CD4-positive, alpha-beta T cell treated with Interleukin-17A for 1 hour (primary cell): ENCODE measurements at places on chromosomes 16 and 17.

DNA sequence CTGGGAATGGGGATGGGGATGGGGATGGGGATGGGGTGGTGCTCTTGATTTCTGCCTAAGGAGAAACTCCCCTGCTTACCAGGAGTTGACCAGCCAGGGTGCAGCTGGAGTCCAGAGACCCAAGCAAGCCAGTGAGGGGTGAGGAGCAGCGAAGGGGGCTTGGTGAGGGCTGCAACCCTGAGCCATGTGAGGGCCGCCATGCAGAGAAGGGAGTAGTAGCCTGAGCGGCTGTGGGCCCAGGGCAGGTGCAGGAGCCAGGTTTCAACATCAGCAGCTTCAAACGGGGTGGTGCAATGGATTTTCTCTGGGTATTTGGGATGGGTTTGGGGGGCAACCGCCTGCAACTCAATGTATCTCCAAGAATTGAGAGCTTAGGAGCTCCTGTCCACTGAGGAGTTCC, 35.2 kb downstream of the COX4I1 start:
- no peak for DNase-seq

DNA sequence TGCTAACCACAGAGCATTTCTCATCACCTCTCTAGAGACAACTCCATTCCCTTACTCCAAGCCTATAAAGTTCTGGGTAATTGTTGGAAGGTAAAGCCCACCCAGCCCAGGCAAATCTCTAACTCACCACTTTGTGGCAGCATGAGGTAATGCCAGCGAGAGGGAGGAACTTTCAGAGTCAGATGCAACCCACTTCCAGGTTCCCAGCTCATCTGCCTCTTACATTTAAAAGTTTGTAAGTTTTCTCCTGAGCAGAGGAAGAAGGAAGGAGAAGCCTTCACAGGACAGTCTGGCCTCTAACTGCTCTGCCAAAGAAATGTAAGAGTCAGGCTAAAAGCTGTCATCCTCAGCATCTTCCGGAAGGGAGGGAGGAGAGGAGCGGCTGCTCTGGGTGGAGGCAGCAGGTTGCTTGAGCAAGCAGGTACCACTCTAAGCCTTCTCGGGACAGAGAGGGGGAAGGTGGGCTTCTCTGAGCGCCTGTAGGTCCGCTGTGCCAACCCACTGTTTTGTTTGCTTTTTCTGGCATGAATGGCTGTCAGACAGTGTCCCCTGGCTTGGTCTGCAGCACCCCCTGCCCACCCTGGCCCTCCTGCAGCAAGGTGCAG, 1.0 kb downstream of the ZNF319 start:
- peak; percentile 51 for DNase-seq

- no peak for DNase-seq
Measured at GRCh38 chr17:63925615-63926014, 6.5 kb downstream of the CD79B start.

DNA sequence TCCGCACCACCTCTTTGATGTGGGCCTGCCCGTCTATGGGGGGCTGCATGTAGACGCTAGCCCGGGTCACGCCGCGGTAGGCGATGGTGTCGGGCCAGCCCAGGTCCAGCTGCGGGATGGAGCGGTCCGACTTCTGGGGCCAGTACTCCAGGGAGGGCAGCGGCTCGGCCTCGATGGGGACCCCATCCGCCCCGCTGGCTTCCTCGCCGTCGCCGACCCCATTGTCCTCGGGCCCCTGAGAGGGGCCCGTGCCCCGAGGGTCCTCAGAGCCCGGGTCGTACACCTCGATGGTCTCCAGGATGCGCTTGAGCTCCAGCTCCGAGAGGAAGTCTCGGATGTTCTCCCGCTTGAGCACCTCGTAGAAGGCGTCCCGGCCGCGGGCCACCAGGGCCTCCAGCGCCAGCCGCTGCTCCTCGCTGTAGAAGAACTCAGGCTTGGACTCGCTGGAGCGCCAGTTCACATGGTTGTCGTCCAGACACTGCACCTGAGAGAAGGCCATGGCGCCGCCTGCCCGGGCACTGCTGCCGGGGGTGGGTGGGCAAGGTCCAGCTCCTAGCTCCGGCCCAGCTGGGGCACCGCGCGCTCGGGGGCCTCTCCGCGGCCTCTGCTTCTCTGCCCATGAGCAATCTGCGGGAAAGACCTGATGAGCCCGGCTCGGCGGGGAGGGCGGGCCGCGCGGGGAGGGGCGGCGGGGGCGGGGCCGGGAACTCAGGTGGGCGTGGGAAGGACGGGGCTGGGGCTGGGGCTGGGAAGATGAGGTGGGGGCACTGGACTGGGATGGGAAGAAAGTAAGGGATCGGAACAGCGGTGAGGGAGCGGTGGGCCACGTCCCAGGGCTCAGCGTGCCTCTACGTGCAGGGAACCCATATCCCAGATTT, 782 bp downstream of the FAM83G start:
- DNase-seq: no peak

- DNase-seq: no peak
Measured at GRCh38 chr16:25063102-25063501, 47.9 kb upstream of the ARHGAP17 start.

GRCh38 chr16:6157806-6158205, 1060.2 kb upstream of the EEF2KMT start:
- DNase-seq: no peak

- DNase-seq: no peak
Measured at GRCh38 chr17:41937970-41938954, 7.8 kb downstream of the ODAD4 start.

DNA sequence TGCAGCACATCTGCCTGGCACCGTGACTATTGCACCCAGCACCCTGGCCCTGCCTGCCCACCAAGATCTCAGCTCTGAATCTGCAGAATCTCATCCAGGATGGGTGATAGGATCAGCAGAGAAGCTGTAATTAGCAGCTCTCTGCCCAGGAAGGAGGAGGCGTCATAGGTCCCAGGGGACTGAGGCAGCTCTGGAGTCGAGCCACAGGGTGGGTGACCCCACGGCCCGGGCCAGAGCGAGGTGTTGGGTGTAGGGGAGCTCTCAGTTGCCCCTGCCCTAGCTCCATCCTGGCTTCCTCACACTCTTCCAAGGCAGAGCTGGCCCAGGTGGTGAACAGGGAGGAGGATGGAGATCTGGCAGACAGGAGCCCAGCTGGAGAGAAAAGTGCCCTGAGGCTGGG, 18.2 kb upstream of the FAM83G start:
- no peak for DNase-seq

DNA sequence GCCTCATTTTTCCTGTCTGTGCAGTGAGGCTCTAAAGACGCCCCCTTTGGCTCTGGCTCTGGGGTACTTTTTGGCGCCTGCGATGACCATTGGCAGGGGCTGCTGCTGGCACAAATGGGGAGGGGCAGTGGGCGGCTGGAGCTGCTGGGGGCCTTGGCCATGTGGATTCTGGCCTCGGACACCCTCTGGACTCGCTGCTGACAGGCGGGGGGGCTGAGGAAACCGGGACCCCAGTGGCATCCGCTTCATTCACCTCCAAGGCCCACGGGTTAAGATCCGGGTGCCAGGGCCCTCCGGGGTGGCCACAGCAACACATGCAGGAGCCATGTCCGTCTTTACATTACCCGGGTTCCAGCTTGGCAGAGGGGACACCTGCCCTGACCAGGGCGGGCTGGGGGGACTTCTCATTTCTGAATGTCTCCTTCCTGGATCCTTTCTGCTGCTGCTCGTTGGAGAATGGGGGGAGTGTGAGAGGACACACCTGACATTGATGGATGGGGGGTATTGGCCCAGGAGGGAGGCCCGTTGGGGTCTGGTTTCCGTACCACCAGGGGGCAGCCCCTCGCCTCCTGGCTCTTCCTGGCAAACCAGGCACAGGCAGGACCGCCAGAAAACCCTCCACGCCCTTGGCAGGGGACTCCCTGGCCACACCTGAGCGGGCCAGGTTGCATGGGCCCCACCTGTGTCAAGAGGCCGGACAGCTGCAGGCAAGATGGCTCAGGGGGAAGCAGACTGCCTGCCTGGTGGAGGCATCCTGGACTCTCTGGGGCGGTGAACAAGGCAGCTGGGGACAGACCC, 21.8 kb downstream of the GSE1 start:
- DNase-seq: no peak

GRCh38 chr16:66516808-66517585, 32.9 kb downstream of the TK2 start:
- DNase-seq: peak; percentile 89

- no peak for DNase-seq
Measured at GRCh38 chr17:65008882-65009281, 47.7 kb downstream of the GNA13 start.

DNA sequence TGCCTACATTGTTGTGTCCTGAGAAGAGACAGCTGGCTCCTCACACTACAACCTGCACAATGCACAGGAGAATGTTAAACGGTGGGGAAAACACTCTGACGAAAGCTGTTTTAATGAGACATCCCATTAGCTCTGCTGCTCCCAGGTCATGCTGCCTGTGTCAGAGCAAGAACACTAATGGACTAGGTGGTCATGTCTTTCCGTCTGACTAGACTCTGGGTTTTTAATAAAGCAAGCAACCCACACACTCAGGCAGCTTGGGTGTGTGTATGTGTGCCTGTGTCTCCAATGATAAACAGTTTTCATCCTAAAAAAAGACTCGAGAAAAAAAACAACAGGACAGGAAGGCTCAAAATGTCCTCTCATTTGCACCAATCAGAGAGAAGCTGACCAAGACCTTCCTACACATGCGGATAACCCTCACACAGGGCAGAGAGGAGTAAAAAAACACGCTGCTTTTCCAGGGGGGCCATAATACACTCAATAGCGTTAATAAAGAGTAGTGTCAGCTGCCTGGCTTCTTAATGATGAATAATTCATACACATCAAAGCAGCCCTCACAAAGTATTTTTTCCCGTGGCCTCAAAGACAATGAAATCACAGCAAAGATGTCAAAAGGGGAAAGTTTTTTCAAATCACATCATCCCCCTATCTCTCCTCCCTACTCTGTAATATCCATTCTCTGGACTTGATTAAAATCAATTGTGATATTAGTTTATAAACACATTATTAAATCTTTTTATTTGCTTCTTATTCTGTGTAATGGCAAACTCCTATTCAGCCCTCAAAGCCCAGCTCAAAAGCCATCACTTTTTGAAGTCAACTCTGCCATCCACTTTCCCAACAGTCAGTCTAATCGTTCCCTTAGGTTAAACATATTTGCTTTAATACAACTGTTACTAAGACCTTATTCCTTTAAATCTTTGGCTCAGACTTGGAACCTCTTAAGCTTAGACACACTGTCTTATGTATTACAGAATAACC, 244.2 kb upstream of the CDH11 start:
- no peak for DNase-seq

DNA sequence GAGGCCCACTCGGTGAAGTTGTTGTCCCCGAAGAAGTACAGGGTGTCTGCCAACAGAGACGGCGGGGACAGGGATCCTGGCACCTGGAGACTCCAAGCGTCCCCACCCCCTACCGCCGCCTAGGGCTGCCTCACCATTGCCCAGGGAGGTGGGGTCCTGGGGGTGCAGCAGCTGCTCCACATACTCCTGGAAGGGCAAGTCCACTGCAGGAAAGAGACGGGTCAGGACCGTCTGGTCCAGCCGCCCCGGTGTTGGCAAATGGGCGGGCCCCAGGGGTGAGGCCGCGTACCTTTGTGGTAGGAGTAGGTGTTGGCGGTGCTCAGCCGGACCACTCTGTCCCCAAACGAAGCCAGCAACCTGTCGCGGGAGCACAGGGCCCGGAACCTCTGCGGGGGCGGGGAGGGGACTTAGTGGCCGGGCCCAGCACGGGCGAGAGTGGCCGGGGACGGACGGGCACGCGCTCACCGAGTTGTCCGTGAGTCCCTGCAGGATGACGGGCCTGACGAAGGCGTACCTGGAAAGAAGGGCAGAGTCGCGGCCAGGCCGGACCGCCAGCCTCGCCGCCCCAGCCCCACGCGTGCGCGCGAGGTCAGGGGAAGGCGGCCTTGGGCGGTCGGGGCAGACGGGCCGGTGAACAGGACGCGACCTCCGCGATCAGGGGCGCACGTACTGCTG, 601 bp downstream of the JMJD8 start:
- DNase-seq: no peak

- DNase-seq: no peak
Measured at GRCh38 chr16:16908077-16908476, 529.1 kb downstream of the NPIPA7 start.

- no peak for DNase-seq
Measured at GRCh38 chr17:29731589-29731929, 108.8 kb upstream of the CORO6 start.

- DNase-seq: peak; percentile 78
Measured at GRCh38 chr16:56262148-56262547, 70.9 kb downstream of the GNAO1 start.

GRCh38 chr16:79601931-79602627, 1.5 kb upstream of the MAF start:
- DNase-seq: peak; percentile 90

GRCh38 chr17:77721846-77722160, 236.7 kb upstream of the TNRC6C start:
- no peak for DNase-seq

GRCh38 chr17:751269-752001, 629 bp downstream of the GEMIN4 start:
- DNase-seq: peak; percentile 57

DNA sequence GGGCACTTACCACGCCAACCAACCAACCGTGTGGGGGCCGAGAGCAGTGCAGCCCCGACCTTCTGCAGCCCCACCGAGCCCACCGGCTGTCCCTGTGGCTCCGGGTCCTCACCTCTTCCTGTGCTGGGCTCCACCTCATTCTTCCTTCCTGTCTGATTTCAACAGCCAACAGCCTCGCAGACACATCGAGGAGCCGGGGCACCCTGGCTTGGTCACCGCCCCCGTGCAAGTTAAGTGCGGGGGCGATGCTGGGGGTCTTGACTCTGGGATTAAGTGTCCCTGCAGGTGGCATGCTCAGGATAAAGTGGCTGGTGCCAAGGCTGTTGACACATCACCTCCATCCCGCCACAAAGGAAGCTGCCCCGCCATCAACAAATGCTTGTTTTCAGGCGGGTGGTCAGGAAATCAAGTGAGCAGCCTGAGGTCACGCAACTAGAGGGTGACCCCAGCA, at the start of gene NLRC3:
NLRC3 (minus strand) TSS at position 102 of the 451 bp plus-strand sequence. CDS start 12,367 bp downstream, outside the sequence.
- DNase-seq: peak; percentile 60

GRCh38 chr17:44919411-44919810, 4.1 kb upstream of the GFAP start:
- DNase-seq: no peak

DNA sequence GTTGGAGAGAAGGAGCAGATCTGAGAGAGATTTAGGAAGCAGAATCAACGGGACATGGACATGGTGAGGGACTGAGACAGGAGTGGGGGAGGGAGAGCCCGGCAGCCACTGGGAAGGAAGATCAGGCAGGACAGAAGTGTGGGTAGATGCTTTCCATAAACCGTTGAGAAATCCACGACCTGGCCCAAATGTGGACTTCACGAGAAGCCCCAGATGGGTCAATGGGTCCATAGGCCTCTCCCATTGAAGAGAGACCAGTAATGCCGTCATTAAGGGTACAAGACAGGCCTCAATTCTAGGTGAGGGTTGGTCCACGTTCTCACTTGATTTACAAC, 530 bp upstream of the CCL22 start:
- no peak for DNase-seq
